ENCODE measurements at places on chromosomes 7 and 10.

GRCh38 chr7:46742601-46743000 lies 821.5 kb upstream of the IGFBP3 start:
- no peak for DNase-seq

GRCh38 chr10:49172061-49172776 lies 16.0 kb downstream of the TMEM273 start:
- DNase-seq = no peak

GRCh38 chr10:98720551-98720950 lies 273.8 kb upstream of the HPS1 start:
- DNase-seq = no peak

DNA sequence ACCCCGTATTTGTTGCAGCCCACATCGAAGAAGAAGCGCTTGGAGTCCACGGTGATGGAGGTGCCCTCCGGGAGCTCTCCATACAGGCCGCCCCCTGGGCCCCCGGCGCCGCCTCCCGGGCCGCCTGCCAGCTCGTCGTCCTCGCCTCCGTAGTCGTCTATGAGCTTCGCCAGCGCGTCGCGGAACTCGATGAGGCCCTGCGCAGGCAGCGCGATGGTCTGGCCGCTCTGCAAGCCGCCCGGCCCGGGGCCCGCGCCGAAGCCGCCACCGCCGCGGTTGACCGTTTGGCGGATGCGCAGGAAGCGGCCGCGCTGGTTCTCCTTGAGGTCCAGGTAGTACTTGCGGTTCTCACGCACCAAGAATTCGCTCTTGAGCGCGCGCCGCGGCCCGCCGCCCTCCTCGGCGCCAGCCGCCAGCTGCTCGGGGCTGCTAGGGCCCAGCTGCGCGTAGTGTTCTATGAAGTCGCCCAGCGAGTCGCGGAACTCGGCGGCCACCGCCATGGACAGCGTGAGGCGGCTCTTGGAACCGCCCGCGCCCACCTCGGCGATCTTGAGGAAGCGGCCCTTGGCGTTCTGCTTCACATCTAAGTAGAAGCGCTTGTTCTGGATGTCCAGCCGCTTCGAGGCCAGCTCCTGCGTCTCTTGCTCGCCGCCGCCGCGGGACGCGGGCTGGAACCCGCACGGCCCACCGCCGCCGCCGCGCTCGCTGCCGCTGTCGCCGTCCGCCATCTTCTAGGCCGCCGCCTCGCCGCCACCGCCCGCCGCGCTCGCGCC lies 523 bp downstream of the PURB start:
- peak; percentile 38 for DNase-seq

GRCh38 chr10:127407551-127407950 lies 141.6 kb upstream of the NPS start:
- DNase-seq = no peak
